BJ (cell line): ENCODE measurements at places on chromosomes 5 and 9. TPM values are rescaled to one million over a fixed set of nuclear protein-coding genes. Genes with fewer than 3 reads are reported as not detected.

GRCh38 chr5:156178117-156178516 is 148.8 kb upstream of the SGCD start:
- DNase-seq: no peak

C7 gene
- 0.28 and 0.31 TPM in 2 replicates for polyA plus RNA-seq

GRCh38 chr5:35228310-35228709 is 2.0 kb downstream of the PRLR start:
- DNase-seq: no peak

ABCA1 gene
- polyA plus RNA-seq: 27.4 and 36.2 TPM in 2 replicates

DNA sequence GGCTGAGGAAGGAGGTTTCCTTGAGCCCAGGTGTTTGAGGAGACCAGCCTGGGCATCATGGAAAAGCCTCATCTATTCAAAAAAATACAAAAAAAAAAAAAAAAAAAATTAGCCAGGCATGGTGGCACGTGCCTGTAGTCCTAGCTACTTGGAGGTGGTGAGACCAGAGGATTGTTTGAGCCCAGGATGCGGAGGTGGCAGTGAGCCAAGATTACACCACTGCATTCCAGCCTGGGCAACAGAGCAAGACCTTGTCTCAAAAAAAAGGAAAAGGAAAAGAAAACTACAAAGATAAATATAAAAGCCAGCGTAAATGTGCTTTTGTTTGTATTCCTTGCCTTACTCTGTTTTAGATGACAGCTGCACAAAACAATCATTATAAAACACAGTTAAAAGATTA is 2249.2 kb upstream of the C9orf72 start:
- no peak for DNase-seq

DNA sequence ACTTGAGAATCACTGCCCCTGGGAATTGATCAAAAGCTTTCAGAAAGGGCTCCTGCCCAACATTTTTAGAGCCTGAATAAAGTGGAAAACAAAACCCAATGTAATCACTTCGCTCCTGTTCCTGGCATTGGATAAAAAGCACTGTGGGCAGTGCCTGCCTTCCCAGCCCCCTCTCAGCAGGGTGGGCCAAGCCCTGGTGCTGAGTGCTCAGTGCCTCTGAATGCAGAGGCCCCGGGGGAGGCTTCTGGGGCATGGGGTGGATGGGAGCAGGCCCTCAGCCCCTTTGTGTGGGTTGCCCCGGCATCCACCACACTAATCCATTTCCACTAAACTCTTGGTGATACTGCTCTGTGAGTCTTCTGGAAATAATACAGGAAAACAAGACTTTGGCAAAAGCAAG is 55.6 kb downstream of the CFAP90 start:
- DNase-seq: no peak

SLC6A19 gene
- polyA plus RNA-seq: not detected in 2 replicates

DNA sequence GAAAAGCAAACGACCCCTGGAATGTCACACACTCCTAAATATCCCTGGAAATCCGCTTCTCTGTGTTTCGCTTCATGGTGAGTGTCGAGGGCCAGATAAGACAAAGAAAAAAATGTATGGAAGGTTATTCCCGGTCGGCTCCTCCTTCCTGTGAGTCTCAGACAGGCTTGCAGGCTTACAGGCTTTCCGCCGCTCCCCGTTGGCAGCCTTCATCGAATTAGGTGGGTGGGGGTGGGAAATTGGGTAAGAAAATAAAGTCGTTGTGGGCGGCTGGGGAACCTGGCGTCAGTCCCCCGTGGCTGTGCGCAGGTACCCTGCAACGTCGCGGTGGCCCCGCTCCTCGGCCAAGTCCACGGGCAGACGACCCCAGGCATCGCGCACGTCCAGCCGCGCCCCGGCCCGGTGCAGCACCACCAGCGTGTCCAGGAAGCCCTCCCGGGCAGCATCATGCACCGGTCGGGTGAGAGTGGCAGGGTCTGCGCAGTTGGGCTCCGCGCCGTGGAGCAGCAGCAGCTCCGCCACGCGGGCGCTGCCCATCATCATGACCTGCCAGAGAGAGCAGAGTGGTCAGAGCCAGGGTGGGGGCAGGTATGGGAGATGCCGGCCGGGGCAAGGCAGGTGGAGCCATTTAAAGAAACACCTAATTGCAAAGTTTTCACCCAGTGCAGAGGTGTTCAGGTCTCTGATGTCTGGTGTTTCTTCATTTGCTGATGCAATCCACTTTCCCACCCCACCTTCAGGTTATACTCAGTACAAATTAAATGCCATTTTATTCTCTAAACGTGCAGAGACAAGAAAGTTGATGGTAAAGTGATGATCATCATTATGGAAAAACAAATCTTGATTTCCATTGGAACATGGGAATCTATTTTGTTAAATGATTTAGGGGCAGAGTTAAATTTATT is 3.2 kb downstream of the CDKN2B start:
- no peak for DNase-seq

PPP2R2B gene
- polyA plus RNA-seq: 0.58 and 0.69 TPM in 2 replicates

FBLL1 gene
- polyA plus RNA-seq: 0.56 and 0.61 TPM in 2 replicates

DNA sequence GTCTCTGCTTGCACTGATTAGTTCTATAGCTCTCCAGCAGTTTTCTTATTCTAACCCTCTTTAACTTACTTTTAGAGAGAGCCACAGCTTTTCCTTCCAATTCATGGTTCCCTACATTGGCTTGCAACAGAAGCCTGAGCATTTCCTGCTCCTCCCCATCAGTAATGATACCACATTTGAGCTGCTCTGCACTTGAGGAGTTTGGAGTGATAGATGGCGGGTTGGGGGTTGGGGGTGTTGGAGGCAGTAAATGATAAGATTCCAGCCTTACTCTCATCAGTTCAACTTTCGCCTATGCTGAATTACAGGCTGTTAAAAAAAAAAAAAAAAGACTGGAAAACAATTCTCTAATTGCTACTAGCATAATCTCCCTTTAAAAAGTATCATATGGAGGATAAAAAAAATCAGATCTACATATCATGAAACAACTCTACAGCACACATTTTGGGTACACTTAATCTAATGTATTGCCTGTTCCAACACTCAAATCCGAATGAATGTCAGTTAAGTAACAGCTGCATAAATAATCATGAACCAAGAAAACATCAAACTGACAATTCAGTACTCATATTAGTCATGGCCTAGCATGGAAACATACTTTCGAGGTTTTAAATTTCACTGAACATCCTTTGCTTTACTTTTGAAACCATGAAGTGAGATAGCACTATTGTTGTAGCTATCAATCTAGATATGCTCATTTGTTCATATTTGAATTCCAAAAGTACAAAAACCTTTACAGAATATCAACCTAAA is 224.7 kb downstream of the NFIB start:
- no peak for DNase-seq

TMEM38B gene
- 3.6 and 6.7 TPM in 2 replicates for polyA plus RNA-seq

- no peak for DNase-seq
Observed at GRCh38 chr9:109716631-109717030, 63.4 kb upstream of the PALM2AKAP2 start.

GNA14 gene
- polyA plus RNA-seq: 0.22 and 0.25 TPM in 2 replicates

UNC13B gene
- 13.2 and 13.3 TPM in 2 replicates for polyA plus RNA-seq

GRCh38 chr9:122468735-122469134 is 9.0 kb downstream of the OR1J1 start:
- DNase-seq: peak; percentile 93

CCDC112 gene
- polyA plus RNA-seq: 0.40 and 1.1 TPM in 2 replicates

GRCh38 chr5:38466424-38467189 is 89.8 kb downstream of the LIFR start:
- no peak for DNase-seq

DNA sequence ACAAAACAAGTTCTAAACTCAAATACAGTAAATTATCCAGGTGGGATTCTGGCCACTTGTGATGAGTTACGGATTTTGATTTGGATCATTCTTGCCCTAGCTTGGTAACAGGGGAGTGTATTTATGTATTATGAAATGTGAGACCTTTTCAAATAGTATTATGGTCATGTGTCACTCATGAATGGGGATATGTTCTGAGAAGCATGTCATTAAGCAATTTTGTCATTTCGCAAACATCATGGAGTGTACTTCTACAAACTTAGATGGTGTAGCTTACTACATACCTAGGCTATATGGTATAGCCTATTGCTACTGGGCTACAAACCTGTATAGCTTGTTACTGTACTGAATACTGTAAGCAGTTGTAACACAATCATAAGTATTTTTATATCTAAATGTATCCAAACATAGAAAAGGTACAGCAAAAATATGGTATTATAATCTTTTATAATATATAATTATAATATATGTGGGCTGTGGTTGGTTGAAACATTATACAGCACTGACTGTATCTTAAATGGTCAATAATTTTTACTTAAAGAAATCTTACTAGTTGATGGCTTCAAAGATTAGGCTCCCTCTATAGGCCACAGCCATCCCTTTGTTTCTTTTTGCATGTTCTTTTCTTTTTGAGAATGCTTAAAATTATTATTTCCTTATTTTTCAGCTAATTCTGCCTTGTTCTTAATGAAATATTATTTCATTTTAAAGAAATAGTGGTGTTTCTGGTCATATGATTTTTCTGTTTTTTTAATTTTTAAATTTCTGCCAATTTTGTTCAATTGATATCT is 128.4 kb downstream of the MAST4 start:
- no peak for DNase-seq

GRCh38 chr5:42626462-42626861 is 130.2 kb upstream of the CCDC152 start:
- no peak for DNase-seq

LEAP2 gene
- polyA plus RNA-seq: 0.31 and 0.70 TPM in 2 replicates

DNA sequence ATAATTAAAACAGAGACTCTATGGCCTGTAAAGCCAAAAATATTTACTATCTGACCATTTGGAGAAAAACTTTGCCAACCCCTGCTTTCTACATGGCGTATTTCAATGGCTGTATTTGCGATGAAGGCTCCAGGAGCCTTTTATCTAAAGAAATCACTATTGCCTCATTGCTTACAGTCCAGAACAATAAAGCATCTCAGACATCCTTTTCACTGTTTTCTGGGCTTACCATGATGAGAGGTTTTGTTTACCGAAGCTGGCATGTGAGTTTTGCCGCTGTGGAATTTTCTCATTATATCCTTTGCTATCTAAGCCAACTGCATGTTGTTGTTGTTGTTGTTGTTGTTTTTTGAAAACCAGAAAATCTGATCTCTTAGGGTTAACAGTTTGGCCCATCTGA is 13.9 kb downstream of the PALM2AKAP2 start:
- DNase-seq: no peak
